Fibroblast of villous mesenchyme (primary cell): ENCODE measurements at places on chromosomes 2 and 18. TPM values are rescaled to one million over a fixed set of nuclear protein-coding genes. Genes with fewer than 3 reads are reported as not detected.

The SLC11A1 gene
- under 0.01 and 0.43 TPM in 2 replicates for total RNA-seq

The SERPINB10 gene
- total RNA-seq: not detected in 2 replicates

DNA sequence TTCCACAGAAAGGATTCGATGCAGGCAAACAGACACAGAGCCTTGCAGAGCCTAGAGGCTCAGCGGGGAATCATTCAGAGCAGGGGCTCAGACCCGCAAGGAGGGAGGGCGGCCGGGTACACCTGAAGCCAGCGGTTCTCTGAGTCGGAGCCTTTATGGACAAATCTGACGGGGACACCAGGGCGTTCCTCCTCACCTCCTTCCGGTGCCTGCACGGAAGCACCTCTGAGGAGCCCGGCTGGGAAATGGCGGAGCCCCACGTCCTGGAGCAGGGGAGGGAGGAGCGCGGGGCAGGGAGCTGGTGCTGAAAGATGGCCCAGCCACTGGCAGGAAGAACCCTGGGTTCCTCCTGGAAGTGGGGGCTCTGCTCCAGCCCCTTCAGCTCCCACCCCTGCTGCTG, 193.5 kb upstream of the ALKAL2 start:
- no peak for DNase-seq

GRCh38 chr2:229429589-229429988, 158.5 kb upstream of the PID1 start:
- no peak for DNase-seq

The CXCR1 gene
- not detected in 2 replicates for total RNA-seq

The DSC1 gene
- not detected in 2 replicates for total RNA-seq

DNA sequence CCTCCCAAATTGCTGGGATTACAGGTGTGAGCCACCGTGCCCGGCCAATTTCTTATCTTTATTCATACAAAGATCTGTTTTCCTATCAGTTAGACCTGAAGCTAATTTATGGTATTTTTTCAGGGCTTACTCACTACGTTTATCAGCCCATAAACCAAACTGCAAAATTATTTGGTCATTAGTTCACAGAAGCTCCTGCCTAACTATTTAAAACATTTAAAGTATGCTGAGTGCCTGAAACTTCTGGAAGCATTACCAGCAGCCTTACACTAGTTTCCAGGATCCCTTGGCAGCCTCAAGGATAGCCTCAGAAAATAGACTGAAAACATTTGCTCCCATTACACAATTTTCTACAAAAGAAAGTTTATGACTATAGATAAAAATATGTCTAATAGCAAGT, 68.8 kb downstream of the GALNT13 start:
- peak; percentile 54 for DNase-seq
